Stimulated activated CD4-positive, alpha-beta T cell treated with anti-CD3 and anti-CD28 coated beads, Interleukin-2, amount 100 ng/mL, for 48 hours (primary cell): ENCODE measurements at places on chromosomes 1 and 21.

GRCh38 chr1:22131875-22132486 lies 10.9 kb downstream of the WNT4 start:
- DNase-seq = peak; percentile 57

DNA sequence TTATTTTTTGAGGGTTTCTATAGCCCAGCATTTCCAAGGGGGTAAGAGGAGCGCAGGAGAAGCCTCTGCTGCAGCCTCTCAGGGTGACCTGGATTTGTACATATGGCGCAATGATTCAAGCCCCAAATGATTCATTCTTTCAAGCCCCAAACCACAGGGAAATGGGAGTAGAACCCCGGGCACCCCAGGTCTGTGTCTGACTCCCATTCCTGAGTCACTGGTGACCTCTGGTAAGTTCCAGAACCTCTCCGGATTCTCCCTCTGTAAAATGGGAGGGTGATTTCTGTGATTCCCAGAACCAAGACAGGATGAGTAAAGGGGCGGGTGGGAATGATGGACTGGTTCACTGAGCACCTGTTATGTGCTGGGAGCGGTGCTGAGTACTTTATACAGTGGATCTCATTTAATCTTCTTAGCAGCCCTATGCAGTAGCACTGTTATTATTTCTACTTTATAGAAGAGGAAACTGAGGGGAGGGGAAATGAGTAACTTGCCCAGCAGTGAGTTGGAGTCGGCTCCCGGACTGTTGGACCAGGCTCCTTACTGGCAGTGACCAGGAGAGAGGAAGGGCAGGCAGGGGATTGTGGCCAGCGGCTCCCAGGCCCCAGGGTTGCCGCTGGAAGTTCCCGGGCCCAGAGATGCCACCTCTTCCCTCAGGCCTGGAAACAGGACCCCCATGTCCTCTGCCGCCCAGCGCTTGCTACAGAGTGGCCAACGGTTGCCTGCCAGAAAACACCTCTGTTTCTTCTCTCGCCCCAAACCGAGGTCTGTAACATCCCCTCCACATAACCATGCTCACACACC lies 20.3 kb upstream of the SLC26A9 start:
- DNase-seq = no peak

DNA sequence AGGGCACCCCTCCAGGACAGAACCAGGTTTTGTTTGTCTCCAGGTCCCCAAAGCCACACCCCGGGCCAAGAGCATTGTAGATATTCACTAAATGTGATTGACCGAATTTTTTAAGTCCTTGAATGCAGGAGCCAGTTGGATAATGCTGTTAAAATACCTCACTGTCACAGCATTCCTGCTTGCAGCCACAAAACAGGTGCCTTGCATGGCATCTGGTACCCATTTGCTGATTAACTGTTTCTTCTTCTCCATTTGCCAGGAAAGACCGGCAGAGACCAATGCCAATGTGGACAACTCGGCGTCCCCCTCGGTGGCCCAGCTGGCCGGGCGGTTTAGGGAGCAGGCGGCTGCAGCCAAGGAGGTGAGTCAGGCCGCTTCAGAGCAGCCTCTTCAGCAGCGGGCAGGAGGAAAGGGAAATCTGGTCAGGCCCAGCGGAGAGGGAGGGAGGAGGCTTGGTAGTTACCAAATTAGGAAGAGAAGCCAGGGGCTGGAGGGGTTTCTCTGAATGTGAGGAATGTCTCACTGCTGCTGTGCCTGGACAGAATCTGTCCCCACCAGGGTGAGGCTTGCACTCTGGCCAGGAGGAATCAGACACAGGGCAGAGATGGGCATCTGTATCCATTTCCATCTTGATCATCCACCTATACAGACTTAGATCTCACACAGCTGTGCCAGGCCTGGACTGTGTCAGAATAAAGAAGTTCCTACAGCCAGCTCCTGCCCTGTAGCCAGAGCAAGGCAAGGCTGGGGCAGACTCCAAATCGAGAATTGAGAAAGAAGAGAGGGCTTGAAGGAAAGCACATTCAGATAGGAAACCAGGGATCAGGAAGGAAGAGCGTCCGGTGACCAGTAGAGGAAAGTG lies 37.9 kb upstream of the MPZL1 start:
- no peak for DNase-seq

GRCh38 chr1:8943498-8944405 lies 1.9 kb upstream of the CA6 start:
- no peak for DNase-seq

DNA sequence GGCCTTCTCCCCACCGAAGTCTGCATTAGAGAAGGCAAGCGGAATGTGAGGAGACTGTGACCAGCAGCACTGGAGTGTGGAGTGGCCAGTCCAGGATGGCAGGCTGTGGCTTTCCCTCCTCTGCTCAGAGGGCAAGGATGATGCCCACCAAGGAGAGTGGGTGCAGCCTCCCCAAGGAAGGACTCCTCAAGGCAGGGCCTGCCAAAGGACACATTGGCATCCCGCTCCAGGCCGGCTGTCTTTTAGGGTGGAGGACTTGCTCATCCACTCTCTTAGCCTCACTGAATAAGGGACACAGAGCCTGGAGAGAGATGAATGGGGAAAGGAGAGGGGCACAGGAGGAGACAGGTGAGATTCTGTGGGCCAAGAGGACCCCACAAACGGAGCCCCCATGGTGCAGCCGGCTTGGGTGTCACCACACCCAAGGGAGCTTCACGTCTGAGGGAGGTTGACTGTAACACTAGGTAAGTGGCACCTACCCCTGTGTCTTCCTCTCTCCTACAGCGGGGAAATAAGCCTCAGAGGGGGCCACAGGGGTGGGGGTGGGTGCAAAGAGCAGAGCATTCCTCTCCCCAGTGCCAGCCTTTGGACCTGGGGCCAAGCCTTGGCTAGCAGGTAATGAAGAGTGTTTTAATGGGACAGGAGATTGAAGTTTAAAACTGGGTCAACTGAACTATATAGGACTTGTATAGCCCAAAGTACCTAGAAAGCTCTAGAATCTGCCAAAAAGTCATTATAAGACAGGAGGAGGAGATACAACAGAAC lies 4.2 kb upstream of the NES start:
- DNase-seq = no peak

DNA sequence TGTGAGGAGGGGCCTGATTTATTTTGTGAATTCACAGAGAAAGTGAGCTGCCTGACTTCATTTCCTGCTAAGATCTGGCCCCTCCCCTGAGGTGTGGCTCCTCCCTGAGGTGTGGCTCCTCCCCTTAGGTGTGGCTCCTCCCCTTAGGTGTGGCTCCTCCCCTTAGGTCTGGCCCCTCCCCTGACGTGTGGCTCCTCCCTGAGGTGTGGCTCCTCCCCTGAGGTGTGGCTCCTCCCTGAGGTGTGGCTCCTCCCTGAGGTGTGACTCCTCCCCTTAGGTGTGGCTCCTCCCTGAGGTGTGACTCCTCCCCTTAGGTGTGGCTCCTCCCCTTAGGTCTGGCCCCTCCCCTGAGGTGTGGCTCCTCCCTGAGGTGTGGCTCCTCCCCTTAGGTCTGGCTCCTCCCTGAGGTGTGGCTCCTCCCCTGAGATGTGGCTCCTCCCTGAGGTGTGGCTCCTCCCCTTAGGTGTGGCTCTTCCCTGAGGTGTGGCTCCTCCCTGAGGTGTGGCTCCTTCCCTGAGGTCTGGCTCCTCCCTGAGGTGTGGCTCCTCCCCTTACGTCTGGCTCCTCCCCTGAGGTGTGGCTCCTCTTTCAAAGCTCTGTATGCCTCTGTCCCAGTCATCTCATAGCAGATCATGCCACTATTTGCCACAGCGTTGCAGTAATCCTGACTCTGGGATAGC lies 26.9 kb upstream of the LRRC3 start:
- DNase-seq = peak; percentile 58

- no peak for DNase-seq
Observed at GRCh38 chr1:193270996-193271395, 84.6 kb upstream of the B3GALT2 start.

DNA sequence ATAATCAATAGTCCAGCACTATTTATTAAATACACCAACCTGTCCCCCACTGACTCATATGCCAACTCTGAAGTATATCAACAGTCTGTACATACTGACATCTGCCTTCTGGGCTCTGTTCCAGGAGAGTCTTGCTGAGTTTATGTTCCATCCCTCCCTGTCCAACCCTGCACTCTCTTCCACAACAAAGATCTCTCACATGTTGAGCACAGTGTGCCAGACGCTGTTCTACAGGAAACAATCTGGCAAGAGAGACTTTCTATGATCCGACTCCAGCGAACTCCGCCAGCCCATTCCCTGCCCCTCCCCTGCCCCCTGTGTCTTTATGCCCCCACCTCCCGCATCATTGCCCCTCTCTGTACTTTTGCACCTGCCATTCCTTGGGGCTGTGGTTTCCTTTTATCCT lies 3.4 kb downstream of the LACTBL1 start:
- no peak for DNase-seq

GRCh38 chr1:65419681-65420589 lies 533 bp upstream of the LEPR start:
- peak; percentile 98 for DNase-seq

DNA sequence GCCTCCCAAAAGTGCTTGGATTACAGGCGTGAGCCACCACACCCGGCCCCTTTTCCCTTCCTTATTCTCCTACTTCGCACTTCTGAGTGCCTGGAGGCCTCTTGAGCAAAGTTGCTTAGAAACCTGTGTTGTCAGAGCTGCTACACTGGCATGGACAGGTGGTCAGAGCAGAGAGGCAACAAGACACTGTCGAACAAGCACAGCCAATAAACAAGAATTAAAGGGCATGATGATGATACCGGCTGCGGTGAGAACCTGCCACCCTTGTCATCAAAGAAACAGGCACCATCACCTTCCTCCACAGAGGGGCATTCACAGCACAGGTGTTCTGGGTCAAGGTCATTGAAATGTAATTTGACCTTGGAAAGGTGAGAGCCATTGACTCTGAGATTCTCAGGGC lies 23.3 kb downstream of the STUM start:
- no peak for DNase-seq

DNA sequence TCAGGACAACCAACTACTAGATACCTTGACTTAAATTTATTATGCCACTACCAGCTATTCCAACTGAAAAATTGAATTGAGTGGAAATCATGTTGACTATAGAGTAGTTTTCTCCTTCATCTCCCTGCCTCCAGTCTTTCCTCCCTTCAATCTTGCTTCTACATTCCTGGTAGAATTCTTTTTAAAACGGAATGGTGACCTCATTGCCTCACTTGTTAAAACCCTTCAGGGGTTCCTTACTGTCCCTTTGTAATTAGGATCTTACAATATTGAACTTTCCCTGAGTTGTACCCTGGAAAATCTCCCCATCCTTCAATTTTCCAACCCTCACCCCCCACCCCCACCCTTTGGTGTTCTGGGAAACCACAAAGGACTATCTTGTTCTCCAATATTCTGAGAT lies 82.8 kb upstream of the ZNF326 start:
- DNase-seq = no peak

DNA sequence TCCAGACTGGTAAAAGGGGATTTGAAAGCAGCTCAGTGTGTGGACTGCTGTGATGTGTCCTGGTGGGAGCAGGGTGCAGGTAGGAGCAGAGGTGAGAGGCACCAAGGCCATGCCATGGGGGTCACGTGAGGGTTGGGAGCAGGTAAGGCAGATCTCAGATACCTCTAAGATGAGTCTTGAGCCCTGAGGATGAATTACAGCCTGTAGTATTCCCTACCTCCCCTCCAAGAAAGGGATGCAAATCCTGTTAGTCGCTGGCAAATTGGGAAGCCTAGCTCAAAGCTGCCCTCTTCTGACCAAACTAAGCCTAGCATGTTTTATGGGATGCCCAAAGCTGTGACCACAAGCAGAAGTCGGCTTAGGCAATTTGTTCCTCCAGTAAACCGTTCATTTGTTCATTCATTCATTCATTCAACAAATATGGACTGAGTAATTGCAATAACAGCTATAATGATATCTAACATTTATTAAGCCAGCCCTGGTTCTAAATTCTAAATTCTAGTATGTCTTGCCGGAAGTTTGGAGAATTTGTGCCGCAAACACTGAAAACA lies 3.9 kb upstream of the NUAK2 start:
- peak; percentile 54 for DNase-seq
